ENCODE measurements at places on chromosomes 4 and X.

DNA sequence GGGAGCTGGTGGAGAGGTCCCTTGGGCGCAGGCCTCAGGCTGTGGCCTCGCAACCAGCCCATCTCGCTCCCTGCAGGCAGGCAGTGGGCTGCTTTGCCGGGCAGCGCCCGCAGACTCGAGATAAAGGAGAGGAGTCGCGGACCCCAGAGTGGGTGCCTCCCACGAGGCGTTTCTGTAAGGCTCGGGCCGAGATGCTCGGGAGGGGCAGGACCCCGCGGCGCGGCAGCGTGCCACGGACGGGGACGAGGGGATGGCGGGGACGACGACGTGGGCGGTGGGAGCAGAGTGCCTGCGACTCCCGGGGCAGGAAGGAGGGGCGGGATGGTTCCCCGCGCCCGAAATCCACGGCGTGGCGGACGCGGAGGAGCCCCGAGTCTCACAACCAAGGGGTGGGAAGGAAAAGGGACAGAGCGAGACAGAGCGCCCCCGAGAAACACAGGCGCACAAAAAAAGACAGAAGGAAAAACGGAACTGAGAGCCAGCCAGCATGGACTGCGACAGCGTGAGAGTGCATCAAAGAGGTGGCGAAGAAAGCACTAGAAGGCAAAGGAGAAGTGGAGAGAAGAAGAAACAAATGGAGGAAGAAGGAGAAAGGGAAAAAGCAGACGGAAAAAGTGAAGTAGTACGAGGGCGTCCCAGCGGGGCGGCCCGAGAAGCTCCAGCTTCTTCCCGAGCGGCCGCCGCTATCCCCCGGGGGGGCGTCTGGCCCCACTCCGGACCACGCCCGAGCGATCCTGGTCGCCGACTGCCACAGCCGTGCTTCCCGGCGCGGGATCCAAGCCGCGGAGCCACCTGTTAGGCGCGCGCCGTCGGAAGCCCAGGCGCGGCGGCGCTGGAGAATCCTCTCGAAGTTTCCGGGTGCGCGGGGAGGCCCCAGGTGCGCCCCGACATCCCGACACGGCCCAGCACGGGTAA is 1.5 kb downstream of the BEND4 start:
- DNase-seq: no peak

GRCh38 chr4:137238456-137239162 is 293.7 kb downstream of the PCDH18 start:
- DNase-seq: no peak

DNA sequence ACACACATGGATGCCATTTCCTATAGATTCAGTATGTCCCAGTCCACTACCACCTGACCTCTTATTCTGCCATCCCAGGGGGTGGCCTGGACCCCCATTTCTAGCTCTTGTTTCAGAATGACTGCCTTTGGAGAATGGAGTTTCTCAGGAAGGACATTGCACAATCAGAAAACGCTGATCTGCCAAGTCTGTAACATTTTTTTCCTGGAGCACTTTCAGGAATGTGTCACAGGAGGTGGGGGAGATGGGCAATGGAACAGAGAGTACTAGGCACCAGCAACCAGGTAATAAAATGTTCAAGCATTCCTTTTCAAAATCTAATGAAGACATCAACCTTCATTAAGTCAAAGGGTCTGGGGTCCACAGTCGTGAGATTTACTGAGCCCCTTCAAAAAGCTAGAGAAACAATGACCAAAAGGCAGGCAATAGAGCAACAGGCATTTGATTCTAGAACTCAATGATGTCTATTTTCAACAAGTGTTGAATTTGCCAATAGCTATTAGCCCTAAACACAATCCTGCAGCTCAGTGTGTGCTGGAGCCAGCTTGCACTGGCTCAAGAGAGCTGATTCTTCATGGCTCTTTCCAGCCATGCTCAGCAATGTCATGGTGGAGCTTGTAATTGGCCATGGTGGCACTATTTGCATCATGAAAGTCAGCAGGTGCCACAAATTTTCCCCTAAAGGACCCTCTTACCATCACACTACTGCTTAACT is 87.1 kb downstream of the KDR start:
- no peak for DNase-seq

- no peak for DNase-seq
These were observed 56.6 kb upstream of the BCOR start for GRCh38 chrX:40154250-40154852.

DNA sequence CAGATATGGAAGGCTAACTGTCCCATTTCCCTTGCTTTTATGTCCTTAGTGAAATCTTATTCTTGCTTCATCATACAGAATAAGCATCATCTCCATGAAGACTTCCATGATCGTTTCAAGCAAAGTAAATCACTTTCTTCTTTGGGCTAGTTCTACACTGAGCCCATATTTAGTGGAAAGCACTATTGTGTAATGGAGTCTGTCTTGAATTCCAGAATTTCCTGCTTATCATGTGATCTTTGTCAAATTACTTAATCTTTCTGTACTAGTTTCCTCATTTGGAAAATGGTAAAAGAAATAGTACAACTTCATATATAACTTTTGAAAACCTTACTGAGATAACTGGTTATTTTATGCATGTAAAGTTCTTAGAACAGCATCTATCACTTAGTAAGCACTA is 7.6 kb downstream of the ANAPC10 start:
- no peak for DNase-seq

- DNase-seq: no peak
These were observed 784 bp downstream of the MAP7D3 start for GRCh38 chrX:136250191-136251040.

- no peak for DNase-seq
These were observed 192.1 kb downstream of the PRR32 start for GRCh38 chrX:127011629-127012028.
